ENCODE measurements at places on chromosomes 2 and 18. TPM values are rescaled to one million over a fixed set of nuclear protein-coding genes. Genes with fewer than 3 reads are reported as not detected.

GRCh38 chr2:85935746-85936208 is 47.0 kb upstream of the ST3GAL5 start:
- DNase-seq: peak; percentile 39

DNA sequence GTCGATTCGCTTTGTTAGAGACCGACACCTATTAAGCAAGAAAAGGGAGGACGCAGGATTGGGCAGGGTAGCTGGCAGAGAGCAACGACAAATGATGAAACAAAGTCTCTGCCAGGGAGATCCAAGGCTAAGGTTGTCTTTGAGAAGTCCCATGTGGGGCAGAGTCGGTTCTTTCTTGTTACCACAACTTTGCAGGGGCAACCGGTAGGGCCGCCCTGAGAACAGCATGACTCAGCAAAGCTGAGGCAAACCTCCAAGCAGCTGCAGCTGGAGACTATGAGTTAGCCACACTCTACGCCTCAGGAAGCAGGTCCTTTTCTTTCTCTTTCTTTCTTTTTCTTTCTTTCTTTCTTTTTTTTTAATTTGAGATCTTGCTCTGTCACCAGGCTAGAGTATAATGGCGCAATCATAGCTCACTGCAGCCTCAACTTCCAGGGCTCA is 452.3 kb upstream of the ID2 start:
- DNase-seq: peak; percentile 12

- DNase-seq: no peak
Measured at GRCh38 chr18:12960395-12960794, 12.6 kb downstream of the SEH1L start.

DNA sequence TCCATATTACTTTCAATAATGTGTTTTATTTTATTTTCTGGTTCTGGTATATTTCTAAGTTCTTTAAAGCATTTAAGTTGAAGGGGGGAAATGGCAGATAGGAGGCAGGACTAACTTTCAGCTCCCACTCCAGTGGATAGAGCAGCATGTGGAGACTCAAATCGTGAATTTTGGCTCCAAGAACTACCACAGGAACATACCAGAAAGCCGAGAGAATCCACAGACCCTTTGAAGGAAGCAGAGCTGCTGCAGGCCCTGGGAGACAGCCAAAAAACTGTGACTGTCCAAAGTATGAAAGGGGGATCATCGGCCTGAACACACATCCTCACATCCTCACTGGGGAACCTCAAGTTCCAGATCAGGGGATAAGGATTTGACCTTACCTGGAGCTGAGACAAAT is 207.6 kb upstream of the VWC2L start:
- no peak for DNase-seq

DNA sequence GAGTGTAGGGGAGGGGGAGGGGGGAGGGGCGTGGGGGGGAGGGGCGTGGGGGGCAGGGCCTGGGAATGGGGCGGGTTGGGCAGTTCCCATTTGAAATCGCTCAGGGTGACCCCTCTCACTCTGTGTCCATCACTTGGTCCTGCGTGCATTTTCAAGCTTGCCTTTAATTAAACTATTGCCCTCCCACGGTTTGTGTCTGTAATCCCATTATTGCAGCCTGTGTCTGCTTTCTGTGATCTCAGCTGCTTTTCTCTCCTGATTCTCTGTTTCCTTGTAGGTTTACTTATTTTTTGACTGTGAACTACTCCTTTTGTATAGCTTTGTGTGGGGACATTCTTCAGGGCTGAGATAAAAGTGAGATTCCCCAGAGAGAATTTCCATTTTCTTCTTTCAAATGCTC is 1.3 kb downstream of the DCDC2C start:
- no peak for DNase-seq

DNA sequence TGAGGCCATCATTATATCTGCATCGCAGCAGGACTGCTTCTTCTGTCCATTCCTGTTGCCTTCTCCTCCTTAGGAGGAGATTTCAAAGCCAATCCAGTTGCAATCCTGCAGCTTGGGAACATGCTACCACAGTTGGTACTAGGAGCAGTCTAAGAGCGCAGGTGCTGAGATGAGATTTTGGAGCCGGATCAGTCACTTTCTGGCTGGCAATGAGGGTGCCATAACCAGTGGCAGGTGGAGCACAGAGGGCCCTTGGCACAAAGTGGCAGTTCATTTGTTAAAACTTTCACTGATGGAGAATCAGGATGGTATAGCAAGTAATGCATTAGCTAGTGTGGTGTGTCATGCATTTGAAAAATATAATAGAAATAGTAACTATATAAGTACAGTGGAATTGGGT is 173.7 kb upstream of the ATP5MC3 start:
- no peak for DNase-seq

DNA sequence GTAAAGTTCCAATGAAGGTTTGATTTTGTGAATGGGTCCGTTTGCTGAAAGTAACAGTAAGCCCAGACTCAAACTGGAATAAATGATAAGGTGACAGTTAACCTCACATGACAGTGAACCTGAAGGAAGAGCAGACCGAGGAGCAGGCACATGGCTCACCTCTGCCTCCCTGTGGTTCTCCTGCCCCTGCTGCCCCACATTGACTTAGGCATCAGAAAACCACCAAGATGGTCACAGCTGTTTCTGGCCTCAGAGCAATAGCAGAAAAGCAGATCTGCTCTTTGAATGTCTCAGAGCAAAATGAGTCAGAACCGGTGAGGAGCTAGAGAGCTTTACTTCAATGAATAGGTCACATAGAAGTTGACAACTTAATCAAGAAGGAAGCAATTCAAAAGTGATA is 487.6 kb downstream of the METTL4 start:
- no peak for DNase-seq

DNA sequence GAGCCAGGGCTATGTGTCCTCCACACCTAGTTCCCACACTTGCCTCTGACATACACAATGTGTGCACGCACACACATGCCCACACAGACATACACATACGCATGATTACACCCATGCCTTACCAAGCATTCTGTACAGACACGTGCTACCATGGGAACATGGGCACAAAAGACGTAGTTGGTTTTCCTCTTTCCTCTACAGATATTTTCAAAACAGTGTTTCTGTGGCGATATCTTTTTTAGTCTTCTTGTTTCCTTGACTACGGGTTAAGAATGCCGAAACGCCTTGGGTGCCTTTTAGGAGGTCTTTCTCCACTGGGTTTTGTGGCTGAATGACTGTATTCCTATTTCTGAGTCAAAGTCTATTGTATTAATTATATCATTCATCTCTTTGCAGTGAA is 75.5 kb upstream of the SPTBN1 start:
- DNase-seq: no peak

DNA sequence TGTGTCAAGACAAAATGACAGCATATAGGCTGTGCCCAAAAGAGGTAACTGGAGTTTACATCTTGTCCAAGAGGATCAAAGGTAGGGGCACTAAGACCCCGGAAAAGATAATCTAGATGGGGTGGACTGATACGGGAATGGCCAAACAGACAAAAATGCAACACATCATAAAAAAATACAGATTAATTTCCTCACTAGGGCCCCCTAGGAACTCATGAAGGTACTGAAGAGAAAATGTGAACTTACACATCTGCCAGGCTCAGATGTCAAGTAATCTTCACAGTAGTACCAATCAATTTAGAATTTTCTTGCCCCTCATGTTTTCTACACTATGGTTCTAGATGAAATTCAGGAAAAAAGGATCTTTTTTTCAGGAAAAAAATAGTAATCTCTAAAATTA is 115.6 kb upstream of the REG3A start:
- DNase-seq: no peak

- DNase-seq: no peak
Measured at GRCh38 chr18:43442571-43442970, 165.3 kb upstream of the SYT4 start.

DNA sequence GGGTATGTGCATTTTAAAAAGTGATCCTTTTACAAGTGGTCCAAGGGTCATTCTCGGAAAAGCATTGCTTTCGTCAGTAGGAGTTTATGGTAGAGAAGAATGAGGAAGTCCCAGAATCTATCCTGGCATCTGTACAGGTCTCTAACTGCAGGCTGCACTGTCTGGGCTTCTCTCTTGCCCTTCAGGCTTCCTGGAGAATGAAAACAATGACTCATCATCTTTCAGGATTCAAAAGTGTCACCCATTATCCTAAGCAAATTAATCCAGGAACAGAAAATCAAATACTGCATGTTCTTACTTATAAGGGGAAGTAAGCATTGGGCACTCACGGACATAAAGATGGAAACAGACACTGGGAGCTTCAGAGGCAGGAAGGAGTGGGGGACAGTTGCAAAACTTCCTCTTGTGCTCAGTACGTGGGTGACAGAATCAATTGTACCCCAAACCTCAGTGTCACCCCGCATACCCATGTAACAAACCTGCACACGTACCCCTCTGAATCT is 60.2 kb upstream of the TXNDC2 start:
- DNase-seq: peak; percentile 31

GRCh38 chr2:119702918-119703401 is 24.0 kb downstream of the TMEM177 start:
- DNase-seq: peak; percentile 77

DNA sequence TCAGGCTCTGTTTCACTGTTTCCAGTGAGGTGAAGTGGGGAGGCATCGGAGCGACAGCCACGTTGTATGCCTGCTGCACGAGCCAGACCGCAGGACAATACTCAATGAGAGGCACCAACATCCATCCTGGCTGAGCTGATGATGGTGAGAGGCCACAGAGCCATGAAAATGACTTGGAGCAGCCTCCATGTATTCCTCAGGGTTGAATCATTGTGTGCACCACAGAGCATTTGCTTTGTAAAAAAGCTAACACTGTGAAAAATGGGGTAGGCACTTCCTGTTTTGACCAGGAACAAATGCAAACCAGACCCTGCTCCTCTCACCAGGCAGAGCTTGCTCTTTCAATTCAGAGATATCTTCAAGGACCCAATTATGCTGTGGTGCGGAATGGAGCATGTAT is 87.2 kb downstream of the LPIN1 start:
- DNase-seq: no peak

GRCh38 chr18:26548415-26549262 is at the start of gene KCTD1:
TSS of gene KCTD1 (minus strand) at chr18:26548553. CDS start at chr18:26548536, 17 bp downstream.
- DNase-seq: peak; percentile 92

GRCh38 chr2:69644506-69644979 is 1.0 kb upstream of the AAK1 start:
- DNase-seq: no peak

Gene LYG2
- not detected for total RNA-seq

Gene TANC1
- 64.7 TPM for total RNA-seq

Gene STK36
- 6.9 TPM for total RNA-seq

Gene TEX44
- total RNA-seq: not detected

Gene CD226
- total RNA-seq: 1.3 TPM

Gene RGPD3
- under 0.01 TPM for total RNA-seq

Gene C1QL2
- not detected for total RNA-seq

Gene B4GALT6
- 4.4 TPM for total RNA-seq

Gene ARHGAP25
- total RNA-seq: 8.9 TPM

Gene GAL3ST2
- total RNA-seq: not detected
